NCI-H1694 treated with DMSO at 0.1 percent for 48 hours (cell line): ENCODE measurements at places on chromosomes 7 and 10.
A peak's percentile ranks its signal among the peaks of the same experiment; 100 is the strongest.

- no peak for DNase-seq
Measured at GRCh38 chr7:130486954-130487436, 4.9 kb upstream of the MEST start.

DNA sequence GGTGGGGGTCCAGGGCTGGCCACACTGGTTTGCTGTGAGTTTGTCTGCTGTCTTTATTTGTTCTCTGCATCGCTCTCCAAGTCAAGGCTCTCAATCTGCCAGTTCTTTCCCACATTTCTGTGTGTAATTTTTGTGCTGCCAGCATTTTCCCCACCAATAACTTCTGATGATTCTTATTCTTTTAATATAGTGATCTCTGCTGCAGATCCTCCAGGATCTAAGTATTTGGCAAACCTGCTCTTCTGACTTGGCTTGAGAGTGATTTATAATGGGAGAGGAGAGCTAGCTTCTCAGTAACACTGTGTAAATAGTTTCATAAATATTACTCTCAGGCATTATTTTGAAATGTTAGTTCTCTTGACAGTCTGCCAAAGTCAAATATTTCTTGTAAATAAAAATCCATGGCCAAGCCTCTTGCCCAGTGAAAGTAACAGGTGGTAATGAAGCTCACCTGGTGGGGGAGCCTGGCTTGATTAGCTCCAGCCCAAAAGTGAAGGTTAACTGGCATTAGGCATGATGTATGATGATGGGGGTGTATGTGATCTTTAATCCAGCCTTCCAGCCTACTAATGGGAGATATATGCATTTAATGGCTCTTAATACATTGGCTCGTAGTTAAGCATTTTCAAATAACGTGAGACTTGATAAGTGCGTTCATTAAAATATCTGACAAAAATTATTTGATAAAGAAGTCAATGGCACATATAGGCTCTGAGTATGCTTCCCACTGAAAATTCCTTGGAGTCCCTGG, 1055.9 kb downstream of the KCNMA1 start:
- no peak for DNase-seq

DNA sequence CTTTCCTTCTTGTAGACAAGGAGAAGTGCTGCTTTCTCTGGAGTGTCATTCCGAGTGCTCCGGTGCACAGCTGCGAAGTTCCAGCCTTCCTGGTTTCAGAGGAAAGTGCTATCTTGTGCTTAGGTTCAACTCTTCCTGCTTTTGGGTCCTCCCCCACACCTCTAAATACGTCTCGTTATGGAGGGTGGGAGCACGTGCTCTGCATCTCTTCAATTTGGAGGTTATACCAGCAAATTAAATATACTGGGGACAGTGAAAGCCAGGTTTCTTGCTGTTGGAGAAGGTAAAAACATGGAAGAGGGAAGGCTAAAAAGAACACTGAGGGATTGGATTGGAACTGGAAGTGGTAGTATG, 2.4 kb upstream of the ESYT2 start:
- no peak for DNase-seq

GRCh38 chr7:3309140-3309539, 8.1 kb downstream of the SDK1 start:
- peak; percentile 58 for DNase-seq

- DNase-seq, result no peak
Measured at GRCh38 chr7:29421010-29421956, 142.4 kb upstream of the PRR15 start.

DNA sequence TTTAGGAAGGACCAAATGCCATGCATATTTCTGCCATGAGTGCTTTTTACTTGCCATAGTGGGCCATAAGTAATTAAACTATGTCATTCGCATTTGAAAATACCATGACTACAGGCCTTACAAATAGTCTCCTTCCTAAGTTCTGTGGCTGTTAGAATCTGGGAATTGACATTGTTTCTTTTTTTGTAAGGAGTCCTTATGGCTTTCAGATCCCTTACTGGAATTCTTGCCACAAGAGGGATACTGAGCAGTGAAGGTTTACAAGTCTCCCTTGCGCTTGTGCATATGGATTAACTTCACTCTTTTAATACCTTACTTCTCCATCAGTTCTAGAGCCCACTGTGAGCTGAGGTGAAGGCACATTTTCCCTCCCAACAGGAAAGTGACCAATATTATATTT, 166.0 kb downstream of the NRG3 start:
- DNase-seq, result no peak

- DNase-seq, result no peak
Measured at GRCh38 chr7:123548406-123548805, 9.2 kb downstream of the NDUFA5 start.

GRCh38 chr7:1899196-1899595, 229.1 kb downstream of the ELFN1 start:
- DNase-seq, result no peak

GRCh38 chr10:3783682-3784432, 1.2 kb downstream of the KLF6 start:
- DNase-seq, result no peak
